Fibroblast of lung (primary cell): ENCODE measurements at places on chromosomes 3 and 15. TPM values are rescaled to one million over a fixed set of nuclear protein-coding genes. Genes with fewer than 3 reads are reported as not detected.

GRCh38 chr15:27798807-27799206 is 300.3 kb downstream of the OCA2 start:
- DNase-seq, result no peak

GRCh38 chr3:132543011-132543739 is 53.9 kb upstream of the ACKR4 start:
- DNase-seq, result peak; percentile 95

DNA sequence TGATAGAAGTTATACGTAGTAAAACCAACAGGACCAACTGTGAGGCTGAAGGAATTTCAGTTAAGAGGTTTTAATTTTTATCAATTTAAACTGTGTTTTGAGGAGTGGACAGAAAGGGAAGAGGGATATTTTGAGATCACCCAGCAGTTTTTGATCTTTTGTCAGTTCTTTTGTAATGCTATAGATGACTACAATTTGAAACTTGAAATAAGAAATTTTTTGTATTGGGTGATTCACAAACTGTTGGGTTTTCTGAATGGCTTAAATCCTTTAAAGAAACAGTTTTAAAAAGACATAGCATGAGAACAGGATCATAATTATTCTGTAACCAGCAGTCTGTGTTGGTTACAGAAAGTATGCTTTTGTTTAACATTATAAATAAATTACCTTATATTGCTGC is 67.4 kb downstream of the TCF12 start:
- no peak for DNase-seq

GRCh38 chr3:45258317-45258716 is 32.2 kb upstream of the TMEM158 start:
- DNase-seq, result no peak

DNA sequence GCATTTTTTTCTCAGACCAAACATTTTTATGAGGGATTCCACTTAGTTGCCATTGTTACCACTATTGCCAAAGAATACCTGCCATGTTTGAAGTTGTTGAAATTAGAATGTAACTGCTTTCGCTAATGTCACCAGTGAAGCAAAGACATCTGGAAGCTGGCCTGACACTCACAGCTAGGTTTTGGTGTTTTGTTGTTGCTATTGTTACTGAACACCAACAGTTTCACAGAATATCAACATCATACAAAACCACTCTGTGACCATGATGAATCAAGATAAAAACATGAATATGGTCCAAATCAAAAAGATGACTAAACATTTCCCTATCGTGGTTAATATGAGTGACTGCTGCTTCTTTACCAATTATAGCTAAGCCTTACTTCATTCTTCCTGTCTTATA is 6.9 kb upstream of the CFAP20DC start:
- DNase-seq, result peak; percentile 45

DNA sequence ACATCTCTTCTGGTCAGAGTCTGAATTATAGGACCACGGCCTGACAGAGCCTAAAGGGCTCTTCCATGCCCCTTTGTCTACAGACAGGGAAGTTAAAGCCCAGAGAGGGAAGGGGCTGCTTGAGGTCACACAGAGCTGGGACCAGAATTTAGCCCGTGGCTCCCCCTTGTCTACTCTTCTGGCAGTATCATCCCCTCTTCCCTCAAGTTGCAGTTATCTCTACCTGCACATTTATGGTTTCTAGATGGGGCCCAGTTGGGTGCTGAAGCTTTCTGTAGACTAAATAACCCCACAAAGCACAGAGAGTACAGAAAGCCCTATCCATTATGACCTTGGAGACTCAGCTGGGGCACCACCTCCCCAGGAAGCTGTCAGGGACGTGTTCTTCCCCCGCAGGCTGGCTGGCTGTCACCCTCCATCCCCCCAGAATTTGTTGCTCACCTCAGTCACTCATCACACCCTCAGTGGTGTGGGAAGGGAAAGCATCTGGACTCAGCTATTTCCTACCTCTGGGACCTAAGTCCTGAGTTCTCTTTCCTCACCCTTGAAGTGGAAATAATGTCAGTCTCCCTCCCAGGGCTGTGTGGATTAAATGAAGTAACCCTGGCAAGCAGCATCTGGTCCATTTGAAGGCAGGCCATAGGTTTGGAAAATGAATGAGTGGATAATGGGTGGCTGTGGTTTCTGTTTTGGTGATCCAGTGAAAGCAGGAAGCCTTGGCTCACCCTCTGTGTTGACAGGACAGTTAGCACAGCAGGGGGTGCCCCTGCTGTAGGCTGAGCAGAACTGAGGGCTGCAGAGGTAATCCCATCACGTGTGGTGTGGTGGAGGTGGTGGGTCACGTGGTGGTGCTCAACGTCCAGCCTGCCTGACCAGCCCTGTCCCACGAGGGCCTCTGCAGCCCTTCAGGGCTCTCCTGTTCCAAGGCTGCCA is 16.3 kb downstream of the ACOX2 start:
- no peak for DNase-seq

Gene DLEC1
- total RNA-seq, result under 0.01 TPM in 2 replicates

Gene RBP2
- not detected in 2 replicates for total RNA-seq

Gene ARPP21
- not detected in 2 replicates for total RNA-seq
